ENCODE measurements at places on chromosomes 5 and 9. TPM values are rescaled to one million over a fixed set of nuclear protein-coding genes. Genes with fewer than 3 reads are reported as not detected.

The CD274 gene
- total RNA-seq = 28.3 TPM

The DEPDC1B gene
- 33.2 TPM for total RNA-seq

The SPATA31A3 gene
- total RNA-seq = not detected

The C5orf58 gene
- not detected for total RNA-seq

The LRRC19 gene
- total RNA-seq = not detected

DNA sequence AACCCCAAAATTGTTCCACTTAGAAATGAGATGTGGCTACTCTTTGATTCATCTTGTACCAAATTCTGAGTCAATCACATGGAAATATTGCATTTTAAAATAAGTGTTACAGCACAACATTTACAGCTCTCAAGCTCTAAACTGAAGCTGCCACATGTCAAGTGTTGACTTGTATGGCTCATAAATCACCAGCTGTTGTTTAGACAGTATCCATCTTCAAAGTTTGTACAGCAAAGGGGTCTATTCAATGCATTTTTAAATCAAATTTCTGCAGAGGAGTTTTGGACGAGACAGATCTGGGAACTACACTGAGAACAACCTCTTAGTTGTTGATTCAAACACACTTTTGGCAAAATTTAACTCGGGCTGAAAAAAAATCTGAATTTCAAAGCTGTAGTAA lies 31.4 kb downstream of the CHSY3 start:
- no peak overlapping the region for H3K27ac ChIP-seq
- no peaks in the 10 kb centered on the region for H3K36me3 ChIP-seq
- no peaks in the 10 kb centered on the region for H3K27me3 ChIP-seq
- DNase-seq = no peak
- no peaks in the 10 kb centered on the region for H3K4me1 ChIP-seq
- no peak overlapping the region for H3K4me3 ChIP-seq
